ENCODE measurements at places on chromosomes 16 and 17.

DNA sequence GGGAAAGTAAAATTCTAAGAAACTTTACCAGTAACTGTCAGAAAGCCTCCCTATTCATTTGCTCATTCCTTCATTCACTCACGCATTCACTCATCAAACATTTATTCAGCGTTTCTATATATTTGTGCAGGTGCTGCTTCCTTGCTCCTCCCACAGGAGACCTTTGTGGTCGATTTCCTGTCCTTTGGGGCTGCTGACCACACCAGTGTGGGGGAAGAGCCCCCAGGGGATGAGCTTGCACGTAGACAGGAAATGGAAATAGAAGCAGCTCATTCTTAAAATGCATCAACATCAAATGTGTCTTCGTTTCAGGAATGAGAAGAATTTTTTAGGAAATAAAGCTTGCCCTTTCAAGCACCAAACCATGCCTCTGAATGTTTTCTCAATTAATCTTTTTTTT is 9.6 kb downstream of the PIK3R6 start:
- no peak for DNase-seq

DNA sequence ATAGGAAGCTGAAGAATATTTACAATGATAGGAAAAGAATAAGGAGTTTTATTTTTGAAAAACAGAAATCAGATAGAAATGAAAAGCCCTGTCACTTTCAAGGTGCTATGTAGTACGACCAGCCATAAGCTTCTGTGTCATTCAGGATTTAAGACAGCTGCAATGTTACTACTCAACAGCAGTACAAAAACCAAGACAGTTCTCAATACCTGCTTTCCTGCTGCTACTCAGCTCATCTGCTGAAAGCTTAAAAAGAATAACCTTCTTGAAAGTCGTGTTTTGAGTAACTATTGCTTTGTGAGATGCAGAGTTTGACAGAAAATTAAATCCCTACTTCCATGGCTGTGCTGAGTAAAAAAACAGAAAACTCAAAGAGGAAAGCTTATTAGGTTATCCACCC is 8.7 kb downstream of the GRB2 start:
- no peak for DNase-seq

GRCh38 chr16:15961571-15962090 is 12.2 kb downstream of the ABCC1 start:
- DNase-seq, result no peak

DNA sequence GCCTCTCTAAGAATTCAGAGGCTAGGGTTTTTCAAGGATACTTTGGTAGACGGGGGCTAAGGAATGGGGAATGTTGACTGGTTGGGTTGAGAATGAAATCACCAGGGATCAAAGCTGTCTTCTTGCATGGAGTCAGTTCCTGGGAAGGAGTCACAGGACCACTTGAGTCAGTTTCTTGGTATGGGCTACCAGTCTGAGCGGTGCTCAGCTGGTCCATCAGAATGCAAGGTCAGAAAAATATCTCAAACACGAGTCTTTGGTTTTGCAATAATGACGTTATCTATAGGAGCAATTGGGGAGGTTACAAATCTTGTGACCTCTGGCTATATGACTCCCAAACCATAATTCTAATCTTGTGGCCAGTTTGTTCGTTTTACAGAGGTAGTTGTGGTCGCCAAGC is 18.4 kb downstream of the CHD9NB start:
- no peak for DNase-seq

- DNase-seq, result no peak
These were observed 123.0 kb upstream of the TOB1 start for GRCh38 chr17:50989149-50989548.

All from stimulated activated CD4-positive, alpha-beta T cell treated with anti-CD3 and anti-CD28 coated beads, Interleukin-15, amount 100 ng/mL, for 1 hour (primary cell).